ENCODE measurements at places on chromosomes 7 and 10.

GRCh38 chr10:118207470-118208007, 134.6 kb downstream of the FAM204A start:
- no peak for DNase-seq

DNA sequence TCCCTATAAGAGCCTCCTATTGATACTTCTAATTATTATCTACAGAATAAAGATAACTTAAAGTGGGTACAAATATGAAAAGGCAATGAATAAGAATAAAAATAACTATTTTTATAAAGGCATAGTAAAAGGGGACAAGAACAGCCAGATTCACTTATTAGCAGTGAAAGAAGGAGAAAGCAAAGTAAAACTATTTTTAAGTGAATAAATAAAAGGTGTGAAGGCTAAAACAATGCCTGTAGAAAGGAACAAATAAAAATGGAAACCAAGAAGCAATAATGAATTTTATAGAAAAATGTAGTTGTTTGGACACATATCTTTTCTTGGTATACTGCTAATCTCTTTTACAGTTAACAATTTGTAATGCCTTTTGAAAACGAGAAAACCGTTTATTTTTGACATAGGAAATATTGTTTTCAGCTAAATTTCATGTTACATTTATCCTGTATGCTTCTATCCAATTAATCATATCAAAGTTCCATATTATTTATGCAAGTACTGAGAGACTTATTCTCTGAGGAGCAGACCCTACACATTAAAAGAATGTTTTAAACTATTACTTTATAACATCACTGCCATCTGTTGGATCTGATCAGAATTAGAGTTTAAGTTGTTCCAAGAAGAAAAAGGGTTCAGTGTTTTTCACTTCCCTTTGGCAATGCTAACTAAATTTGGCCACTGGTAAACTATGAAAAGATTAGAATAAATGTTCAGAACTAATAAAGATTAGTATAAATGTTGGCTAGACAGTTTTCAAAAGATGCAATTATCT, 59.1 kb downstream of the ARMC3 start:
- DNase-seq, result peak; percentile 42

- no peak for DNase-seq
These were observed 66.4 kb downstream of the MGAM2 start for GRCh38 chr7:142177869-142178268.

GRCh38 chr10:131971591-131971990, 10.1 kb downstream of the BNIP3 start:
- no peak for DNase-seq

DNA sequence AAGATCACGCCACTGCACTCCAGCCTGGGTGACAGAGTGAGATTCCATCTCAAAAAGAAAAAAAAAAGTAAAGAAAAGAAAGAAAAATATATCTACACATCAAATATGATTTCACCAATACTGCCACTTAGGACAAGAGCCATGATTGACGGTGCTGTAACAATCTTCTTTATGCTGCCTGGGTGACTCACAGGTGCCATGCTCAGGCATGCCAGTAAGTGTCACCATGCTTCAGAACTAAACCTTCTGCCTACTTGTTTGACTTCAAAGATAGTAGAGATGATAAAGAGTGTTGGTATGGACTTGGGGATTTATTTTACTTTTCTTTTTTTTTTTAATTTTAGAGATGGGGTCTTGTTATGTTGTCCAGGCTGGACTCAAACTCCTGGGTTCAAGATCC, 33.6 kb upstream of the DNMBP start:
- DNase-seq, result no peak

- DNase-seq, result no peak
These were observed 150.1 kb upstream of the KLF6 start for GRCh38 chr10:3935141-3935540.

GRCh38 chr10:29001801-29002200, 287.1 kb upstream of the LYZL1 start:
- DNase-seq, result no peak
